Osteocyte (in vitro differentiated cells): ENCODE measurements at places on chromosomes 11 and 22. TPM values are rescaled to one million over a fixed set of nuclear protein-coding genes. Genes with fewer than 3 reads are reported as not detected.

The FGF4 gene
- 0.26 and 0.40 TPM in 2 replicates for total RNA-seq

The STK33 gene
- 0.65 and 1.3 TPM in 2 replicates for total RNA-seq

The TUBGCP6 gene
- 52.5 and 55.7 TPM in 2 replicates for total RNA-seq

The MIAT gene
- total RNA-seq: 1.9 and 3.3 TPM in 2 replicates

The MRGPRE gene
- not detected in 2 replicates for total RNA-seq

The PAFAH1B2 gene
- total RNA-seq: 82.7 and 84.5 TPM in 2 replicates

The HBE1 gene
- total RNA-seq: not detected in 2 replicates

DNA sequence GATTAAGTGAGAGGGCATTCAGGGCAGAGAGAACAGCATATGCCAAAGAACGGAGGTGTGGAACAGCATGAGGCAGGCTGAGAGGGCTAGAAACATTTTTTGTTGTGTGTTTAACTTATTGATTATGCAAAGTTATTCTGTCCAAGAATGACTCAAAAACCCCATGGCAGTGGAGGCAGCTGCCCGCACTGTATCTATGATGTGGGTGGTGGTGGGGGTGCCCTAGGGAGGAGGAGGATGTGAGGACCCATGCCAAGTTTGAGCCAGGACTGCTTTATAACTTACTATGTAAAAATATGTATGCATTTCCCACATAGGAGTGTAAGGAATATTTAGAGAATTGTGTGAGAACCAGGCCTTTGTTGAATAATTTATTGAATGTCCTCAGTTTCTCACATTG is 85.4 kb upstream of the GNAZ start:
- no peak for DNase-seq
- no peak overlapping the region for H3K4me3 ChIP-seq
- H3K36me3 ChIP-seq: no peaks in the 10 kb centered on the region
- H3K27ac ChIP-seq: no peak overlapping the region
- H3K4me1 ChIP-seq: no peaks in the 10 kb centered on the region

DNA sequence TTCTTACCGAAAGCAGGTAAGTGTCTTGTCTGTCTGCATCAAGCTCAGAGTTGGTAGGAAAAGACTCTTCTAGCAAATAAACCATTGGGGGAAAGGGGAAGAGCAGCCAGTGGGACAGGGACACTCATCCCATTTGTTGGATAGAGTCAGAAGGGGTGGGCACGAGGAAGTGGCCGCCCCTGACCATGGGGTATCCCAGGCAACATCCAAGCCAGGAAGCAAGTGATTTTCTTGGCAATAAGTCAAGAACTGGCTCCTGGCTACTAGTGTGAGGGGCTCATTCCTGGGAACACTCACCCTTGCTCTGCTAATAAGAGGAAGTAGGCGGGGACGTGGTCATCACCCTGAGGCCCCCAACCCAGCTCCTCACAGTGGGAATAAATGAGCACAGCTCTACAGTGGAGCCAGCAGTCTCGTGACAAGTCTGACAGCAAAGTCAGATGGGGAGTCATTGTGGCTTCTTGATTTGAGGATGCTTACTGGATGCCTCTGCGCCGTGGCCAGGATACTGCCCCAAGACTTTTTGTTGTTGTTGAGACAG is 6.7 kb downstream of the SLC25A18 start:
- no peaks in the 10 kb centered on the region for H3K36me3 ChIP-seq
- no peaks in the 10 kb centered on the region for H3K27me3 ChIP-seq
- peaks cover 25% of the 10 kb centered on the region for H3K4me1 ChIP-seq
- peak overlapping the region; percentile 48 for H3K27ac ChIP-seq
- H3K4me3 ChIP-seq: peak overlapping the region; percentile 50

DNA sequence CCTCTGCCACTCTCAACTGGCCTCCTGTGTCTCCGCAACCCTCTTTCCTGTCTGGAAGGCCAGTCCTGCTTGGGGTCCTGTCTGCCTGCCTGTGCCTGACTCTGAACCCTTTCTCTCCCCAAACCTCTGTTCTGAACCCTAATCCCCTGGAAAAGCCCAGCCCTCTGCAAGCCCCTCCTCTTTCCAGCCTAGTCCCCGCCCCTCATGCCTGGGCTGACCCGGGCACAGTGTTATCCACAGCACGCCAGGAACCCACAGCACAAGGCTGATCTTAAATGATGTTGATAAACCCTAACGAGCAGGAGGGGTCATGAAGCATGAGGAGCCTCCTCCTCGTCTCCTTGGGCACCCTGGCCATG is at the start of gene IFITM10:
Gene IFITM10, minus strand, starts transcription at position 115 of the 359 bp plus-strand sequence. CDS start 153 bp downstream, outside the sequence.
- peaks cover 18% of the 10 kb centered on the region for H3K36me3 ChIP-seq
- H3K4me3 ChIP-seq: peak within 1 kb of the TSS; percentile 80
- H3K4me1 ChIP-seq: peaks cover 52% of the 10 kb centered on the region
- peak; percentile 83 for DNase-seq

DNA sequence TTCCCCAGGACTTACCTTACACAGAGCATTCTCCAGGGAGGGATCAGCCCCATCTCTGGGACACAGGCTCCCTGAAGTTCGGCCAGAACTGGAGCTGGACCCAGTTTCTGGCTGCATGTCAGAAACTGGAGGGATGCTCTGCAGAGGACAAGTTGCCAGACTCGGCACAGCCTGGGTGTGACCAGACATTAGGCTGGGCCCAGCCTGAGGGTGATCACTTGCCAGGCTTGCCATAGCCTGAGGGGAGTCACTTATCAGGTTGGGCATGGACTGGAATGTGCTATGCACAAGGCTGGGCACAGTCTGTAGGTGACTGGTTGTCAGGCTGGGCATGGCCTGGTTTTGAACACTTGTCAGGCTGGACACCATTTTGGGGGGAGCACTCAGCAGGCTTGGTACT is 30.7 kb upstream of the STK33 start:
- H3K27me3 ChIP-seq: no peaks in the 10 kb centered on the region
- no peak for DNase-seq
- H3K36me3 ChIP-seq: peaks cover 20% of the 10 kb centered on the region

- H3K27me3 ChIP-seq: no peaks in the 10 kb centered on the region
- H3K36me3 ChIP-seq: no peaks in the 10 kb centered on the region
- no peak for DNase-seq
- no peak overlapping the region for H3K27ac ChIP-seq
Measured at GRCh38 chr11:32392840-32393239, 42.5 kb downstream of the WT1 start.

GRCh38 chr11:94558468-94558867 is 8.7 kb upstream of the PIWIL4 start:
- H3K36me3 ChIP-seq: no peaks in the 10 kb centered on the region
- H3K27me3 ChIP-seq: no peaks in the 10 kb centered on the region
- DNase-seq: no peak
- no peak overlapping the region for H3K4me3 ChIP-seq

GRCh38 chr22:21946262-21946925 is 6.3 kb downstream of the PPM1F start:
- H3K27me3 ChIP-seq: no peaks in the 10 kb centered on the region
- peaks cover 43% of the 10 kb centered on the region for H3K4me1 ChIP-seq
- no peak for DNase-seq
- H3K27ac ChIP-seq: no peak overlapping the region
- no peak overlapping the region for H3K4me3 ChIP-seq

DNA sequence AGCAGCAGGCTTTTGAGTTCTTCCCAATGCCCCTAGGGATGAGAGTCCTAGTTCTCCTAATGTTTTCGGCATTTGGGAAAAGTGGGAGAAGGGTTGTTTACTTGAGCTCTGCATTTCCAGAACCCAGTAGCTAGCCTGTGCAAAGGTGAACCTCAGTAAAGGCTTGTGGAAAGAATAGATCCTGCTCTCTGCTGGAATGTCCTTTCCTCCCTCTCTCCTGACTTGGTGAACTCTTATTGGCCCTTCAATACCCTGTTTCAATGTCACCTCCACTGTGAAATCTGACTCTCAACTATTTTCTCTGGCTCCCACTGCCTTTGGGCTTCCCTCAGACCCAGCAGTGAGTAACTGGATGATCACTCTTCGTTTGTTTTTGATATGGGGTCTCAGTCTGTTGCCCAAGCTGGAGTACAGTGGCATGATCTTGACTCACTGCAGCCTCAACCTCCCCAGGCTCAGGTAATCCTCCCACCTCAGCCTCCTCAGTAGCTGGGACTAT is 2.4 kb upstream of the UVRAG start:
- H3K27me3 ChIP-seq: no peaks in the 10 kb centered on the region
- no peak overlapping the region for H3K4me3 ChIP-seq
- peaks cover 2% of the 10 kb centered on the region for H3K36me3 ChIP-seq

DNA sequence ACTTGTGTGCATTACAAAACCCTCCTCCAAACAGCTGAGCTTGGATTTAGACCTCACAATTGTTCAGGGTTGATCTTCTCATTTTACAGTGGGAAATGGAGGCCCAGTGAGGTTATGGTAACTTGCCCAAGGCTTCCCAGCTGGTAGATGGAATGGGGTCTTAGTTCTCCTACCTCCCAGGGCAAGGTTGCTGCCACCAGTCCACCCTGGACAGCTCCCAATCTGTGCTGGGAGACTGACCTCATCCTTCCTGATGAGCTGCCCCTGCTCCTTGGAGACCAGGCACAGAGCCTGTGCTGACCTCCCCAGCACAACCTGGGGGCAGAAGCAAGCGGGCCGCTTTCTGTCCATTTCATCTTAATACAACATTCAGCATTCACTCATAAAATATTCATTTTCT is 190.7 kb downstream of the ST3GAL4 start:
- no peak overlapping the region for H3K4me3 ChIP-seq
- no peaks in the 10 kb centered on the region for H3K36me3 ChIP-seq
- no peak overlapping the region for H3K27ac ChIP-seq

DNA sequence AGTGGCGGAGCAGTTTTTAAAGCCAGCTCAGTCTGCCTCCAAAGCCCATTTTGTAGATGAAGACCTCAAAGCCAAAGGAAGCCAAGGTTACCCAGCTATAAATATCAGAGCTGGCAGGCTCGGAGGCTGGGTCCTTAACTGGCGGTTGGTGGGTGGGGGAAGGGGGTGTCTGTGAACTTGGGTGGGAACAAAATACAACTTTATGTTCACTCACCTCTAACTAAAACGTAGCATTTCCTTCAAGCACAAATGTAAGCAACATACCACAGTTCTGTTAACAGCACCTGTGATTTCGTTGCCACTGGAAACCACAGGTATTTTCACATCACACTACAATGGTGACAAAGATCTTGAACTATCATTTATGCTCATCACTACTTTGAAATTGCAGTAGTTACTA is 99.7 kb upstream of the SYT13 start:
- DNase-seq: no peak
- H3K36me3 ChIP-seq: no peaks in the 10 kb centered on the region
- H3K27me3 ChIP-seq: peaks cover 29% of the 10 kb centered on the region

GRCh38 chr11:85903811-85904210 is 48.6 kb downstream of the CCDC83 start:
- DNase-seq: no peak
- H3K4me3 ChIP-seq: no peak overlapping the region
- no peaks in the 10 kb centered on the region for H3K36me3 ChIP-seq

DNA sequence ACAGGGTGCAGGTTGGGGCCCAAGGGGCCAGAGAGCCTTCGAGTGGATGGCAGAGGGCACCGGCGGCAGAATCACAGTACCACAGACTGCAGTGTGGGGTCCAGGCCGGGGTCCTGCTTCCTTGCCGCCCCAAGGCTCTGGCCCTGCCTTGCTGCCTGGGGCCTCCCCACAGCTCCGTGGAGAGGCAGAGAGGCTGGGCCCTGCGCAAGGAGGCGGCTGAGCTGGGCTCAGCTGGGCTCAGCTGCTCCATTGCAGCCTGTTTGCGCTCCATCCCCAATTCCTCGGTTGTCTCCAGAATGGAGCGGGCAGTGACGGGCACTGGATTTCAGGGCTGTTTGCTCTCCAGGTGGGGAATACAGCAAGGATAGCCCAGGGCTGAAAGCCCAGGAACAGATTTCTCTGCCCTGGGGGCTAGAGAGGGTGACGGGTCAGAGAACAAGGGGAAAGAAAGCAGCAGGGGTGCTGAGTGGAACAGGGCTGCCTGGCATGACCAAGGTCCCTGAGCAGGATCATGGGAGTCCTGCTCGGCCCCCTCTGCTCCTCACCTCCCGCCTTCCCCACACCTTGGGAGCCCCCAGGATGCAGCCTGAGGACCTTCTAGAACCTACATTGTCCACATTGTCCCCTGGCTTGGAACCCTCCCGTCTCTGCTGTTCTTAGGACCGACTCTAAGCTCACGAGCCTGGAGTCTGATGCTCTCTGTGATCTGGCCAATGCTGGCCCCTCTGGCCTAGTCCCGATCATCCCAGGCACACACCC is 18.9 kb downstream of the MRGPRG start:
- H3K27me3 ChIP-seq: peaks cover 31% of the 10 kb centered on the region
- no peaks in the 10 kb centered on the region for H3K4me1 ChIP-seq
- H3K27ac ChIP-seq: no peak overlapping the region
- H3K4me3 ChIP-seq: no peak overlapping the region
- no peak for DNase-seq

- peak overlapping the region; percentile 86 for H3K27ac ChIP-seq
- H3K4me1 ChIP-seq: peaks cover 48% of the 10 kb centered on the region
- H3K27me3 ChIP-seq: no peaks in the 10 kb centered on the region
- no peak overlapping the region for H3K4me3 ChIP-seq
Measured at GRCh38 chr11:325796-326591, 5.3 kb upstream of the IFITM3 start.

GRCh38 chr22:24059121-24059520 is 48.0 kb downstream of the CABIN1 start:
- H3K27me3 ChIP-seq: no peaks in the 10 kb centered on the region
- peaks cover 52% of the 10 kb centered on the region for H3K36me3 ChIP-seq
- no peak for DNase-seq
- no peak overlapping the region for H3K4me3 ChIP-seq
- H3K4me1 ChIP-seq: peaks cover 21% of the 10 kb centered on the region

GRCh38 chr22:42693055-42693762 is 27.5 kb downstream of the A4GALT start:
- no peak overlapping the region for H3K4me3 ChIP-seq
- no peak overlapping the region for H3K27ac ChIP-seq
- DNase-seq: no peak
- peaks cover 38% of the 10 kb centered on the region for H3K4me1 ChIP-seq
- peaks cover 4% of the 10 kb centered on the region for H3K36me3 ChIP-seq
- H3K27me3 ChIP-seq: no peaks in the 10 kb centered on the region

DNA sequence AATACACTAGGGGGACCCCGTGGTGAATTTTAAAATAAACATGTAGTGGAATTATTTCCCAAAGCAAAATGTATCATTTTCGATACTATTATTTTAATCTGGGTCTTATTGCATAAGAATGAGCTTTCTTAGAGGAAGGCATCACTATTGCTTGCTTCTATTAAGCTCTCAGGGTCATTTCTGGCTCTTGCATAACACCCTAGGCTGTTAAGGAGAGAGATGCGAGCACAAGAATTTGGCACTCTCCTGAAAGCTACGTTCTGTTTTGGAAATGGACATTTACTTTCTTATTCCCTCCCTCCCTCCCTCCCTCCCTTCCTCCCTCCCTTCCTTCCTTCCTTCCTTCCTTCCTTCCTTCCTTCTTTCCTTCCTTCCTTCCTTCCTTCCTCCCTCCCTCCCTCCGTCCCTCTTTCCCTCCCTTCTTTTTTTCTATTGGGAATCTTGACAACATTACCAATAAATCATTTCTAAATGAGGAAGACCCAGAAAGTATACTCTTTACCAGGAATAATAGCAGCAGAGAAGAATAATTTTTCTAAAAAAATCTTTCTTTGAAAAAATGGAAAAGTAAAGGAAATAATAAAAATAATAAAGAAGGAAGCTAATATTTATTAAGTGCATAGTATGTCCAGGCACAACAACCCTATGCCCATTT is 83.6 kb upstream of the BDNF start:
- peaks cover 48% of the 10 kb centered on the region for H3K27me3 ChIP-seq
- no peaks in the 10 kb centered on the region for H3K36me3 ChIP-seq
- no peak overlapping the region for H3K27ac ChIP-seq
- DNase-seq: no peak
- no peaks in the 10 kb centered on the region for H3K4me1 ChIP-seq

GRCh38 chr11:2930704-2931419 is 1.6 kb upstream of the PHLDA2 start:
- peaks cover 56% of the 10 kb centered on the region for H3K4me1 ChIP-seq
- H3K36me3 ChIP-seq: no peaks in the 10 kb centered on the region
- peak overlapping the region; percentile 75 for H3K4me3 ChIP-seq
- H3K27ac ChIP-seq: peak overlapping the region; percentile 98
